ENCODE measurements at places on chromosomes 5 and 9.

DNA sequence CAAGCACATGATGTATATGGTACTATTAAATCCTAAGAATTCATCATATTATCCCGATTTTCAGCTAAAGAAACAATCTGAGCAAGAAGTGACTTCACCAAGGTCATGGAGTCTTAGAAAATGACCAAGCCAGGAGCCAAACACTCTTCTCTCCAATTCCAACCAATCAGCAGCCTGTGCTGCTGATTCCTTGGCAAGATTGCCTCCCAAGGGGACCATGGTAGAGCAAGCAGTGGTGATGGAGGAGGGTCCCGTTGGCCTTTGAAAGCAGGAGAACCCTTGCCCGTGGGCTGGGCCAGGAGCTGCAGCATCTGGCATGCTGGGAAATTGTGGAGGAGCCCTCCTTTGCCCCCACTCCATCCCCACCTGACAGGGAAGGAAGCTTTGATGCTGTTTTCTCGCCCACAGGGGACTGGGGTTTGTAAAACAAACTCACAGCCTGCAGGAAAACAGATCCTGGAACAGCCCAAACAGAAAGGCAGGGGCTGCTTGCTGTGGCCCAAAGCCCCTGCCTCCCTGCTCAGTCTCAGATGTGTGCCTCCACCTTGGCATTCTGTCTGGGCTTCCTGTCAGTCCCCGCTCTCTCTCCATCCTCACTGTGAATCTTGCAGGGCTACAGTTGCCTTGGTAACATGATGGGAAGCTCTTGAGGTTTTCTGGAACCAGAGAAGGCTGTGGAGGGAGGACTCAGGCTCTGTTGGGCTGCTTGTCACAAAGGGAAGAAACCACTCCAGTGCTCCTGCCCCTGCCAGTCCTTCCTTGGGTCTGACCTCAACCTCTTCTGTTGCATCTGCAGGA lies 70.8 kb upstream of the HSPA9 start:
- DNase-seq = no peak

DNA sequence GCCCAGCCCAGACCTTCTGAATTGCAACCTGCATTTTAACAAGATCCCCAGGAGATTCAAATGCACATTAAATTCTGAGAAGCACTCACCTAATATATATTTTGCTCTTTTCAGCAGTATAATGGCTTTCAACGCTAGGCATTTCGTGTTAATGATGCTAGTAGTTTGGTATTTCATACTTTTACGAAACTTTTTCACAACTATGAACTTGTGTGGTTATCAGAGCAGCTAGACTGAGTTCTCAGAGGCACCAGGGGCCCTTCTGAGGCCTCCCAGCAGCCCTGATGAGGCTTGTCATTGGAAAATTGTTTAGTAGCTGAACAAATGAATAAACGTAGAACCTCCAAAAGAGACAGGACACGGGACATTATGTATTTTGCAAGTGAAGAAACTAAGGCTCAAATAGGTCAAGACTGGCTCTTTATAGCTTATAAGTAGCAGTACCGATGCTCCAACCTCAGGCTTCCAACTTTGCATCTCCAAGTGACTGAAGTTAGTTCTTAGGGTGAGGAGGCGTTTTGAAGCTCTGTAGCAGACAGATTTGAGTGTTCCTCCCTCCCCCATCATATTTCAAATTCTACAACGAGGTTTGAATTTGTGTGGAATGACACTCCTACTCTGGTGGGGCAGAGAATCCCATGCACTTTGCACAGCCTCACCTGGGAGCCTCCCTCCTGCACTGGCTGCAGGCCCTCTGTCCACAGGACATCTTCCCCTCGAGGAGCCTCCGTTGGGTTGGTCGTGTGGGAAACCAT lies 121.1 kb upstream of the SLC25A48 start:
- DNase-seq = no peak

DNA sequence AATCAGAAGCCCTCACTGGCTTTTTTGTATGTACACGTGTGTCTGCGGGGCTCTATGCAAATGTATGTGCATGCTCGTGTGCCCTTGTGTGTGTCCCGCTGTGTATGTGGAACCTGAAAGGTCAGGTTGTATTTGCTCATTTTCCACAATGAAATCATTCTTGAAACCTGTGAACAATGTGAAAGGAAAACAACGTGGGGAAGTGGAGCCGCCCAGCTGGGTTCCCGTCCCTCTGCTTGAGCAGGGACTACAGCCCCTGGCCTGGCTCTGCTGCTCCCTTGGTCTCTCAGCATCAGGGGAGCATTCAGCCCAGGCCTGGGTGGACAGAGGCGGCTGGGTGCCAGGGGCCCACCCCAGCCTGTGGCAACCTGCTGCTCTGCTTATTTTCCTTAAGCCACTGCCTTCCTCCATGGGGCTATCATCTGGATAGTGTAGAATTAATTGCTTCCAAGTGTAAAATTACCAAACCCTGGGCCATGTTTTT lies 3.0 kb downstream of the ECSCR start:
- DNase-seq = no peak

- no peak for DNase-seq
These were observed 35.4 kb downstream of the DAP start for GRCh38 chr5:10725636-10726035.

GRCh38 chr5:65128226-65128625 lies 353.5 kb downstream of the ADAMTS6 start:
- DNase-seq = no peak

- peak; percentile 12 for DNase-seq
These were observed 5.3 kb upstream of the SUSD1 start for GRCh38 chr9:112180387-112180881.

DNA sequence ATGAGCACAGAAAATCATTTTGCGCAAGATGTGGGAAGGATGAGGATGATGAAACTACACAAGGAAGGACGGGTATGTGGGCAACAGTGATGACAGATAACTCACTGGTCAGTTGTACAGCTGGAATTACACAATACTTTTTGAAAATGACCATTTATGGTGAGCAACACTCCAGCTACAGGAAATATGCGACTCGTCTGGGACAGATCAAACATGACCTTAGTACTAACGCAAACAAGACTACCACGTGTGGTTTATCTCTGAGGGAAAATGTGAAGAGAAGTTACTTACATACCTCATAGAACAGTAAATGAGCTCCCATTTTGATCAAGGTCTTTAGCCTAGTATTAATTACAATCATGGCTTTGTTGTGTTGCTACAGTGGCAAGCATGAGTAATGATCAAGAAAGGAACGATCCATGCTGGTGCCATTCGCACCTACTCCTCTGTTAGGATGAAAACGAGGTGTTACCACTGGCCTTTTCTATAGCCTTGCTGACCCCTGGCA lies 456.9 kb downstream of the BNC2 start:
- no peak for DNase-seq

GRCh38 chr9:3773362-3774060 lies 247.7 kb upstream of the RFX3 start:
- DNase-seq = no peak

- no peak for DNase-seq
These were observed 104.0 kb downstream of the ERCC6L2 start for GRCh38 chr9:95979446-95979845.

GRCh38 chr9:127424676-127424999 lies 456 bp downstream of the ZNF79 start:
- no peak for DNase-seq

DNA sequence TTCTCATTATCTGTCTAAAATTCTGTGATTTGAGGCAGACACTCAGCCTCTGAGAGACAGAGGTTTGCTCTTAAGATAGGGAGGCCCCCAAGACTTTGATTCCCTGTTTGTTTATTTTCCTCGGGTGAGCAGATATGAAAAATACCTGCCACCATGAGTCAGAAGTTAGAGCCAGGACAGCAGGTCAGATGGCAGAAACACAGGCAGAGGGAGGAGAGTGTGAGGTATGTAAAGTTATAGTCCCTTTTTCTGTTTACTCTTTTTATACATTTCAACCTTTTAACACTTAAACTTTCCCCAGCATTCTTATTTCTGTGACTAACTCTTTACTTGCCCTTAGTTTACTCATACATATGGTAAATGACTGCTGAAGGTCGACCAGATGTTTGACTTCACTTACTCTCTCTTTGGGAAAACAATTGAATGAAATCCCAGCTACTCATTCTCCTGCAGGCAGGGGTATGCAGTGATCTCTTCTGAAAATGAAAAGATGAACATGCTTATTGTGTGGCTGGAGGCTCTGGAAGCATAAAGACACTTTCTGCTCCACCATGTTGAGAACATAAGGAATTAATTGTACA lies 383.8 kb downstream of the NTRK2 start:
- no peak for DNase-seq

- DNase-seq = no peak
These were observed 106.6 kb downstream of the LRRC70 start for GRCh38 chr5:62685221-62685620.

DNA sequence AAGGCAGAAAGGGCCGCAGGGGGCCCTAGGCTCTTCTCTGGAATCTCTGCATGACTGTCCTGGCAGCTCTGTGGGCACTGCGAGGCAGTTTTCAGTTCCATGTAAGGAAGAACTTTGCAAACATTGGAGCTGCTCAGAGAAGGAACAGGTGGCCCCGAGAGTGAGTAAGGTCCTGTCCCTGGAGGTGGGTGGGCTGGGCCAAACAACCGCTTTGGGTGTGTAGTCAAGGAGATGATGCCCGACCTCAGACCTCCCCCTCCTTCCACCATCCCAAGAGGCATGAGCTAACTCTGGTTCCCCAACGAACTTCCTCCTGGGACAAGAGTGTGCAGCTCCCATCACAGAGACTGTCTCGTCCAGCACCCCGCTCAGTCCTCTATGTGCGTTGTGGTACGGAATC lies 20.5 kb downstream of the CSF1R start:
- DNase-seq = no peak

DNA sequence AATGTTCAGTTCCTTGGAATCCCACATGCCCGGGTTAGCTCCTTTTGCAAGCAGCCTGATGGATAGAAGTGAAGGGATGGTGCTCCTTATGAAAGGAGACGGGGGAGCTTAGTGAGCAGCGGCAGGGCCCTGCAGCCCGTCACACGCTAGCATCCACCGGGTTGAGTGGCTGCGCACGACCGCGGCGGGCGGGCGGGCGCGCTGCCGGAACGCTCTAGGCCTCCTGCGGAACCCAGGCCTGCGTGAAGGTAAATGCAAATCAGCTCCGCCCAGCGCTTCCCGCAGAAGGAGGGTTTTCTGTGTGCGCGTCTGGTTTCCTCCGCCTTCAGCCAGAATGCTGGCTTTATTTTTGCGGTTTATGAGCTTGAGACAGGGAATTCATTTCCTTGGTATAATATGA lies 19.8 kb downstream of the IL12B start:
- peak; percentile 30 for DNase-seq

GRCh38 chr9:8172000-8172399 lies 372.4 kb upstream of the DMAC1 start:
- no peak for DNase-seq

DNA sequence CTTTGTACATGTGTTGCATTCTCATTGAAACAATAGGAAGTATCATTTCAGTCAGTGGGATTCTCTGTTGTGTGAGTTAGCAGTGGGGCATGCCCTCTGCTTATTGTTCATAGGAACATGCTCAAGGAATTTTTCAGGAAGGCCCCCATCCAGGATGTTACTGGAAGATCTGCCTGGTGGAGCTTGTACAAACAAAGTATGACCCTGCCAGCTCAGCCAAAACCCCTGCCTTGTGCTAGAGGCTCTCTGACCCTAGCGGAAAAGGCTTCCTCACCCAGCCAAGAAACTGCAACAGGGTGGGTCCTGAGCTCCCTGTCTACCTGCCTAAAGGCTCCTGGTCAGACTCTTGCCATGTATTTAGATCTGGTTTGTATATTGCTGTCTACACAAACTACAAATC lies 43.2 kb downstream of the MRRF start:
- DNase-seq = no peak

DNA sequence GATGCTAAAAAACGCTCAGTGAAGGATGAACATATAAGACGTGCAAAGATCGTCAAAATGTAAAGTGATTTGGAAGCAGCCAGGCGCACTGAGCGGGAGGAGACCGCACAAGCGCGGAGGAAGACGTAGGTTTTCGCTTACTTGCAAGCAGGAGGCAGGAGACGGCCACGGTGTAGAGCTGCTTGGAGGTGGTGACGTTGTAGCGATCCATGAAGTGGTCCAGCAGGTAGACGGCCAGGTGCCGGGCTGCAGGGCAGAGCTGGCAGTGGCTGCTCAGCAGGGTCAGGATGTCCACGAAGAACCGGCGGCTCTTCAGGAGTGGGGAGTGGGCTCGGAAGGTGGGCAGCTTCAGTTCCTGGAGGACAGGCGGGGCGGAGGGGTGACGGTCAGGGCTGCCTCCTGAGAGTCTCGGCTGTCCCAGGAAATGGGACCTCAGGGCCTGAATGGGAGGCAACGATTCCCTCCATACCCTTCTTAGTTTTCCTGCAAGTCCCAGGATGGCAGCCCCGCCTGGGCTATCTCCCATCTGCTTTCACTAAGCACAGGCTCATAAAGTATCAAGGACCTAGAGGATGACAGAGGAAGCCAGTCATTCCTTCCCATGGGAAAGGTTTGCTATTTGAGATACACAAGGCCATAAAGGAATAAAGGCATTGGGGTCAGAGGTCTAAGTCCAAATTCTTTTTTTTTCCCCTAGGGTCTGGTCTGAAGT lies 31.8 kb downstream of the CCNJL start:
- DNase-seq = no peak

DNA sequence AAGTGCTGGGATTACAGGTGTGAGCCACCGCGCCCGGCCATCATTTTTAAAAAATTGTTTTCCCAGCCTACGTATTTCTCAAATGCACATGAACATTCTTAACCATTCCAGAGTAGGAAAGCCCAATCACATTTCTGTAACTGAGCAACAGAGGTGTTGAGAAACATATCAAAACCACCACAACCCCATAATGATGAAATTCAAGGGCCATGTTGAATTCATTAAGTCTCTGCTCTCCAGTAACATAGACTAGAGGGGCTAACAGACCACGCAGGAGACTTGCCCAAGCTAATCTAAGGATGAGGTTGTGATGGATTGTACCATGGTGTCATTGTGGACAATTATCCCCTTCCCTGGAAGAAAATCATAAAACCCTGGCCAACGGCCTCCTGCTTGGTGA lies 52.9 kb downstream of the MYO10 start:
- DNase-seq = no peak

DNA sequence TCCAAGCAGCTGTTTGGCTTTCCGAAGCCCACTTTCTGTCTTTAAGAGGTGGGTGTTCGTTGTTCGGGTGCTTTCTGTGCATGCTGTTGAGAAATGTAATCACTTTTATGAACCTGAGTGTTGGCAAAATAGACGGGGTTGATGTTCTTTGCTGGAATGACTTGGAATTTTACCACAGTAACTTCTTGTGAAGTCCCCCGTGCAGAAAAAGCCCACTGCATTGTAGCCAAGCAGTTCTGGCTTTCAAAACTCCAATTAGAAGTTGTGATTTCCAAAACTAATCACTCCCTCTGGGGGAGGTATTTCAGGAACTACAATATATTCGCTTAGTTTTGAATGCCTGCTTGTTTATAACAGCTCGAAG lies 111.1 kb downstream of the PAM start:
- no peak for DNase-seq
